Astrocyte of the spinal cord (primary cell): ENCODE measurements at places on chromosomes 4 and X.

DNA sequence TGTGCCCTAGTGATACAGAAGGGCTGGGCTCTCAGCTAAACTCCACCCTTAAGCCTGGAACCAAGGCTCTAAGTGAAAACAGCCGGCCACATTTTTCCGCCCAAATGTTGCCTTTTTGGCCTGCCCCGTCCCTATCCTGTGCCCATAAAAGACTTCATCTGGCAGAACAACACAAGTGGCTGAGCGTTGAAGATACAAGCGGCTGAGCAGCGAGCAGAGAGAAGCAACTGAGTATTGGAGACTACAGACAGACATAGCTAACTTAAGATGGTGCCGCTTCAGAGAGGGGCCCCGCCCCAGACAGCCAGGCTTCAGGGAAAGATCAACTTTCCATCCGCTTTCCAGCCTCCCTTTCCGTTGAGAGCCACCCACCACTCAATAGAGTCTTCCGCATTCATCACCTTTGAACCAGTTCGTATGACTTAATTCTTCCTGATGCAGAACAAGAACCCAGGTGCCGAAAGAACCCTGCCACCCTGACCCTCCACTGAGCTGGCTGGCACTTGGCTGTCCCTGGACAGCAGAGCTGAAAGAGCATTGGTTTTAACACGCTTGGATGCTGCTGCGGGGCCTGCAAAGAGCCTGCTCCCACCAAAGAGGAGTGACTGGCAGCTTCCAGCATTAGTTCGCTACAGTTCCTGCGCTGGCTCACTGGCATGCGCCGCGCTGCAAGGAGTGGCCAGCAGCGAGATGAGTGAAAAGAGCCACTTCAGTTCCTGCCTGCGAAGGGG, 853.2 kb upstream of the INTU start:
- no peak for DNase-seq

- DNase-seq, result peak; percentile 9
Observed at GRCh38 chr4:65791111-65791811, 121.0 kb upstream of the EPHA5 start.

- DNase-seq, result no peak
Observed at GRCh38 chr4:140044337-140044902, 109.6 kb downstream of the MAML3 start.

DNA sequence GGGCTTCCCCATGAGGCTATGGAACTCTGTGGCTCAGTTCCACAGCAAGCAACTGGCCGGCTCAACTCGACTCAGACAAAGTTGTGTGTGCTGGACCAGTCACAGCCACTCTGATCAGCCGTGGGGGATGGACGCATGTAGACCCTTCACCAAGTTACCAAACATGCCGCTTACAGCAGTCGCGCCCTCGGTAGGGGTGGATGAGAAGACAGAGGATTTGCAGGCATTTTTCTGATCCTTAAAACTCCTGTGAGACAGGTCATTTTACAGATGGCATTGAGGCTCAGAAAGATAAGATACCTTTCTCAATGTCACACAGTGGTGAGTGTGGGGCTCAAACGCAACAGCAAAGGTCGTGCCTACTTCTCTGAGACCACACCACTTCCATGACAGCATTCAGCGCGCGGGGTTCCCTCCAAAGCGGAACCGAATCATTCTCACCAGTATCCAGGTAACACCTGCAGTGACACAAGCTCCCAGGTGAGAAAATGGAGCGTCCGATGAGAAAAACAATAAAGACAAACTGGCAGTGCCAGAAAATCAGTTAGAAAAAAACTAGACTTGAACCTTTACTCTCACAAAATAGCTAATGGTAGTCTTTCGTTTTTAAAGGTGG, 83.6 kb downstream of the RELL1 start:
- no peak for DNase-seq

GRCh38 chr4:75698162-75698962, 25.2 kb upstream of the G3BP2 start:
- no peak for DNase-seq

DNA sequence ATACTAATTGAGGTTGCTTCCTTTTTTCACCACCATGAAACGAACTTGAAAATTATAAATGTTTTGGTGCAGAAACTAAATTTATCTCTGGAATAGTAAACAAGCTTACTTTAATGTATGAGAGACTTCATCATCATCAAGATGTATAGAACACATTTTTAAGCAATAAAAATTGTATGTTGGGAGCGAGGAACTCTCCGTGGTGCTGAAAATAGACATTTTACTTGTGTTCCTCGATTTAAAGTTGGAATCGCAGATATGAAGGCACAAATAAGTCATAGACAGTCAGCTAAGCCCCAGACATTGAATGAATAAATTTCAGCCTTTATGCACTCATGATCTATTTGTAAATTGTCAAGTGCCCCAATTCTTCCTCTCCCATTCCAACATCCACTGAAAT, 310.7 kb downstream of the STK32B start:
- DNase-seq, result peak; percentile 42

DNA sequence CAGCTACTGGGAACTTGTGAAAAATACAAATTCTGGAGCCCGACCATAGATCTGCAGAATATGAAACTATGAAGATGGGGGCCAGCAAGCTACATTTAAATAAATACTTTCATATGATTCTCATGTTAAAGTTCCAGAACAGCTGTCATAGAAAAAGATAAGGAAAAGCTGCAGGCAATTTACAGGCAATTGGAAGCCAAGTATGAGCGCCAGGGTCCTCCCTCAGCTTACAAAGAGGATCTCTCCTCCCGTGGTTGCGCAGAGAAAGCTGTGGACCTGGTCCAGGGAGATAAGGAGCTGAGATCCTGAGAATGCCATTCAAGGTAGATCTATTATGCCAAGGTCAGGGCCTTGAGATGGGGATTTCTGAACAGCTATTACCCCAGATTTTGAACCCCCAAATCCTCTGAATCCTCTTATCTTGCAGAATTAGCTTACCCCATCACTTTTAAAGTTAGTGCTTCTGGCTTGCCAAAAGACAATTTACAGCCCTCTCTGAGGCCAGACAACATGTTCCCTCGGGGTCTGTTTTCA, 25.6 kb upstream of the FRAS1 start:
- DNase-seq, result no peak

GRCh38 chrX:19334945-19335626, 8.6 kb upstream of the PDHA1 start:
- peak; percentile 28 for DNase-seq

DNA sequence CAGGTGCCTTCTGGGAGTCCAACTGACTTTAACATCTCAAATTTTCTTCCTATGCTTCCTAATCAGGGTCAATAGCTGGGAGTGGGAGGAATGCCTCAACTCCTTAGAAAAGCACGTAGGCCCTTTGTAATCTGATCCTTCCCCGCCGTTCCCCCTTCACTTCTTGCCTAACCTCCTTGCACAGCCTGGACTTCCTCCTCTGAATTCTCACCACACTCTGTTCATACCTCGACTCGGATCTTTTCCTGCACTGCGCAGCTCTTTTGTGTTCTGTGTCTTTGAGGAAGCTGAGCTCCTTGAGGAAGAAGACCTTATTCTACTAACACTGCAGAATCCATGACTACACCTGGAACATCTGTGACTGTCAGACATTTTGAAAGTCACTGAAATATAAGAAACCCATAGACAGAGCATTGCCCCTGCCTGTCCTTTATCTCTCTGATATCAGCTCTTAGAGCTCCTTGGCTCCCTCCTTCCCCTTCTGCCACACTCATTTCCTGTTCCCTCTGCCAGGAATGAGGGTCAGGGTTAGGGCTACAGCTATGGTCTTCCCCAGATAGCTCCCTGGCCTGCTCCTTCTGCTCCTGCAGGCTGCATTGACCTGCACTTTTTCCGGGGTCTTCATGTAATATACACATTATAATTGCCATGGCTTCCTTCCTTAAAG, 140.2 kb upstream of the LDB2 start:
- no peak for DNase-seq

DNA sequence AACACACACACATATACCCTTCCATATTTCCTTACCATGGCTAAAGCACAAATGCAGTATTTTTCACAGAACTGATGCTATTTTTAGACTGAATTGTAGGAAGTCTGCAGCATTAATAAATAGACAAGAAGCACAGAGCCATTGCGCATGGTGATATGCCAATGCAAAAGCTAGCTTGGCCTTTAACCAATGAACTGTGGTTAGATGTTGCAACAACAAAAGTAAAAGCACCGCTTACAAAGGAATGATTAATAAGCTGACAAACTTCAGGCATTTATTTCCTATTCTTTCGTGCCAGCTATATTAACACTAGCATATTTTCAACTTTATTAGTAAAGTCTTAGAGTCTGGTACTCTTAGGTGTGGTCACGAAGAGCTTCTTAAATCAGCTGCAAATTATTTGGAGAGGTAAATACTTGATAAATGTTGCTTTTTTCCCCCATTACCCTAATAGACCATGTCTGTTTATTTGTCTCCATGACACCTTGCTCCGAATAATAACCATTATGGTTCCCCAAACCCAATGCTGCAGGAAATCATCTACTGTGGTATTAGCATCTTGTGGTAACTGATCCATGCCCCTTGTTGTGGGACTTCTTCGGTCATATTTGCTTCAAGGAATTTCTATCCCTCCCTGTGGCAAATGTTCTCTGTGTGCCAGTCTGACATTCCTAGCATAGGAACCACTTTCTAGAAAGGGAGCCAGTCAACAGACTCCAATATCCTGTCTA, 306.1 kb upstream of the TAPT1 start:
- DNase-seq, result peak; percentile 66

DNA sequence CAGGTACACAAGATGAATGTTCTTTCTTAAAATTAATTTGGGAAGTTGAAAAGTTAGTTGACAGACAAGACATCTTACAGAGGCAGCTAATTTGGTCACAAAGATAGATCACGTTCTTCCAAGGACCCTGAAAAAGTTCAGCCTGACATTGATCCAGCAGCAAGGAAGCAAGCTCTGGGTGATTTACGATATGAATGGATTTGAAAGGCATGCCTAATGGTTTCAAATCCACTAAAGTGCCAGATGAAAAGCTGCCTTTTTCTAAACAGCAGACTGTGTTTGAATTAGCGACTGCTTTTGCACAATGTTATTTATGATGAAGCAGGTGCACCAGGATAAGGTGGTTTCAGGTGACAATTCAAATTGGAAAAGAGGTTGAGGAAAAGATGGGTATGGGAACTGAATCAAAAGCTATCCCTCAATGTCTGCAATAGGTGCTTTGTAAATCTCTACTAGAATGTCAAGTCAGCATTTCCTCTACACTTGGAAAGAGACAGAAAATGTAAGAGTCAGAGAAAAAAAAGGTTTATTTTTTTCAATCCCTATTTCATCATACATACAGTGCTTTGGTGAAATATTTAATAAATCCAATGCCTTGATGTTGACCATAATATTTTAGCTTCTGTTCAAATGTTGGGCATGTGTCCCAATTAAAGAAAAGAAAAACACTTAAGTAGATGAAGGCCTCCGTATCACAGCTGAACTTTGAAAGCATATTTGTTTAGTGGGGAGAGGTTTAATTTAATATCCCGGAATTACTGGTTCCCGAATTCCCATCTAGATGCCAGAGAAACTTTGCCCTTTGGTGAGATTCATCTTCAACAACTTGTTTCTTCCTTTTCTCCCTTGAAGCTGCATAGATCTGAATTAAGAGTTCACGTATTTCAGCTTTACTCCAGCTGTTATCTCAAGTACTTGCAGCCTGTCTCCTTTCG, 6.0 kb downstream of the RASGEF1B start:
- no peak for DNase-seq

DNA sequence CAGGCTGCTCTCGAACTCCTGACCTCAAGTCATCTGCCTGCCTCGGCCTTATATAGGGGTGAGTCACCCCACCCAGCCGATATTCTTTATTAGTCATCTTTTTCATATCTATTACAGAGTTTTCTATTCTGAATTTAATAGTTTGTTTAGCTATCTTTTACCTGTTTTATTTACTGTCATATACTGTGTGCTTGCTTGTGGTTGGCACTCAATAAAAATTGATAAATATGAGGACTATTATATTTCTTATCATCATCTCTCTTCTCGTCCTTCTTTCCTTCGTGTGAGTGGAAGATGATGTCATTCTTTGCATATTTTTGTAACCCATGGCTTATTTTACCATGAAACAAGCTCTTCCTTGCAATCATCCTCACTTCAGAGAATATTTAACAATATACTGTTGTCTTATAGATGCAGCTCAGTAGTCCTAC, 265.5 kb downstream of the ARHGAP24 start:
- DNase-seq, result peak; percentile 33

- DNase-seq, result no peak
Observed at GRCh38 chrX:38820751-38821150, 19.5 kb downstream of the MID1IP1 start.

DNA sequence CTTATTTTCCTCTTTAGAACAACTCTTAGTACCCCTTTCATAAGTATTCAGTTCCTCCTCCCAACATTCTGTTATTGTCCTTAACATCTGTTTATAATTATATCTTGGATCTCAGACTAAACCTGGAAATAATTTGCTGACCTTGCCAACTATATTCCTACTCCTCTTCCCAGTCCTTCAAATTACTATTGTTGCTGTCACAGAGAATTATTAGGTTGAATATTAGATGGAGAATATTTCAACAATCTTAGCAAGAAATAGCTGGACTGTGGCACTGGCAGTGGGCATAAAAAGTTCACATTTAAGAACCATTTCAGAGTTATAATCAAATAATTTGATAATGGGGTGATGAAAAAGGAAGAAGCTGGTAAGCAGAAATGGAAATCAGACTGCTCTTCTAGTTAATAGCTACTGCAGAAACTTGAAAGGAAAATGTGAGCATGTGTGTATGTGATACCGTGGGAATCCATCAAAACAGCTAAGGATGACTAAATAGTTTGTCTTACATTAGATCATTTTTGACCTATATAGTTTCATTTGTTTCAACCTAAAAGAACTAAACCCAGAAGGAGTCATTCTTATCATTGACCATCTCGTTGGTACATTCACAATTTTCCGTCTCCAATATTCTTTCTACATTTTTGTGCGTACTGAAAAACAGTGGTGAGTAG, 43.3 kb upstream of the PRDM8 start:
- DNase-seq, result no peak

DNA sequence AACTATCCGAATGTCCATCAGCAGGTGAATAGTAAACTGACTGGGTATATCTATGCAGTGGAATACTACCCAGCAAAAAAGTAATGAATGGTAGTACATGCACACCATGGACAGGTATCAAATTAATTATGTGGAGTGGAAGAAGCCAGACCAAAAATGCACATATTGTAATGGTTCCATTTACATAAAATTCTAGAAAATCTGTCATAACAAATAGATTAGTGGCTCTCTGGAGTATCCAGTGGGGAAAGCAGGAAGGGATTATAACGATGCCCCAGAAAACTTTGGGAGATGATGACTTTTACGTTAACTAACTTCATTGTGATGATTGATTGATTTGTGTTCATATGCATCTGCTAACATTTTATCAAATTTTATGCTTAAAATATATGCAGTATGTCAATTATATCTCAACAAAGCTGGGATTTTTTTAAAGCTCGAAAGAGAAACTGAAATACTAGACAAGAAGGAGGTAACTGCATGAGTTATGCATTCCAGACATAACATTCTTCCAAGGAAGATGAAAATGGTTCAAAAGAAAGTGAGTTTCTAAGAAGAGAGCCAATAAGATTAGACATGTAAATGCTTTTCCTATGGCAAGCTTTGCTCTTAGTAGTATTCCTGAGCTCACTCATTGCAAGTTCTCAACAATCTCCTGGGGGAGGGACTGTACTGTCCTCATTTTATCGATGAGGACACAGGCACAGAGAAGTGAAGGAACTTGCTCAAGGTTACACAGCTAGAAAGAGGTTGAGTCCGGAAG, 58.6 kb upstream of the MSX1 start:
- DNase-seq, result peak; percentile 47
